ENCODE measurements at places on chromosomes 3 and 15.

- no peak for DNase-seq
Measured at GRCh38 chr3:87958289-87958688, 100.5 kb downstream of the CGGBP1 start.

DNA sequence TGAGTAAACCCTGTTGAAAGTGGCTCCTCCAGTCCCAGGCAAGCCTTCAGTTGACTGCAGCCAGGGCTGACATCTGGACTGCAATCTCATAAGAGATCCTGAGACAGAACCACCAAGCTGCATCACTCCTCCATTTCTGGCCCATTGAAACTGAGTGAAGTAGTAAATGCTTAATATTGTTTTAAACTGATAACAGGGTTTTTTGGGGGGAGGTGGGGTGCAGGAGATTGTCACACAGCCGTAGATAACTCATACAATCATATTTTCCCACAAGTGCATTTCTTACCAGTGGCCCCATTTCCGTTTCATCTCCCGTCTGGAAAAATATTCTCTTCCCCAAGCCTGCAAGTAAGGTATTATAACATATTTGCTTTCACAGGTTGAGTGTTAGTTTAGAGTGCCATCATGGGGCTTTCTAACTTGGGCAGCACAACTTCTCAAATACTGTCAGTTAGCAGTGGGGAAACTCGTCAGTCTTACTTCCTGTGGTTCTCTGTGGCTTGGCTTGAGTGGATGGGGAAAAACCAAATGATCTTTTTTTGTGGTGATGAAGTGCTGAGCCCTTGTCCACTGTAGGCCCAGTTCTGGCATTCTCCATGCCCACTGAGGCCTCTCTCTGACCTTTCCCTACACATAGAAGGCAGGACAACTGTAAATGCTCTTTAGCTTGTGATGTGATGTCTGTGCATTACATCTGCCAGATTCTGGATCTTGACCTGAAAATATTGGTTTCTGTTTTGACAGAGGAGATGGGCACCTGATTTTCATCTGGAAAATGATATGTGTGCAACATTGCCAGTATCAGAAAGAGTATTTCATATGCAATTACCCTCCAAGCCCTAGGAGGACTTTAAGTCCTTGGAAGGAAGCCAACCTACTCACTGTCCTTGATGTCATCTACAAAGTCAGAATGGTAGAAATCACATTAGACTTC is 90.1 kb upstream of the BHLHE40 start:
- peak; percentile 13 for DNase-seq

- DNase-seq: no peak
Measured at GRCh38 chr3:50238549-50239026, 2.6 kb downstream of the GNAI2 start.

DNA sequence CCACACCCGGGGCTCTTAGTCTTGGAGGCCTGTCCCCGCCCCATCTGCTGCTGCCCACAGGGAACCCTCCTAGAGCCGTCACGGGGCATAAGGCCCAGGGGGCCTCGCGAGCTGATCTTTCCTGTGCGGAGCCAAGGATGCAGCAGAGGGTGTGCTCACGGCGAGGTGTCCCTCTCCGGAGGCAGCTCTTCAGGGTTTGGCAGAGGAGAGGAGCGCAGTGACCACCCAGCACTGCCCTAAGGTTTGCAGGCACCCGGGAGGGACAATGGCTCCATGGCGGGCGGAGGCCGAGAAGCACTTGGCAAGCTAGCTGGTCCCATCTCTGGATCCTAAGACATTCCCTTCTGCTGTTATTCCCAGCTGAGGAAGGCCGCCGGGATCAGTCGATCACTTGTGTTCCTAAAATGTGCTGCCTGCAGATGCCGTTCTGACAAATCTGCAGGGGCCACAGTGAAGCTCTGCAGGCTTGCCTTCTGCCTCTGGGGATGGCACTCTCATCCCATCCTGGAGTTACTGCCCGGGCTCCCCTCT is 47.4 kb upstream of the PCSK6 start:
- DNase-seq: no peak

DNA sequence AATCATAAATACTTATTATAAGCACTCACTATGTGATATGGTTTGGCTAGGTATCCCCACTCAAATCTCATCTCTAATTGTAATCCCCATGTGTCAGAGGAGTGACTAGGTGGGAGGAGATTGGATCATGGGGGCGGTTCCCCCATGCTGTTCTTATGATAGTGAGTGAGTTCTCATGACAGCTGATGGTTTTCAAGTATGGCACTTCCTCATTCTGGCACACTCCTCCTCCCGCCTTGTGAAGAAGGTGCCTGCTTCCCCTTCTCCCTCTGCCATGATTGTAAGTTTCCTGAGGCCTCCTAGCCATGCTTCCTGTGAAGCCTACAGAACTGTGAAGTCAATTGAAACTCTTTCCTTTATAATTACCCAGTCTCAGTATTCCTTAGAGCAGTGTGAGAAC is 53.3 kb upstream of the CHMP2B start:
- DNase-seq: no peak

GRCh38 chr15:27985099-27985498 is 114.0 kb downstream of the OCA2 start:
- DNase-seq: no peak

DNA sequence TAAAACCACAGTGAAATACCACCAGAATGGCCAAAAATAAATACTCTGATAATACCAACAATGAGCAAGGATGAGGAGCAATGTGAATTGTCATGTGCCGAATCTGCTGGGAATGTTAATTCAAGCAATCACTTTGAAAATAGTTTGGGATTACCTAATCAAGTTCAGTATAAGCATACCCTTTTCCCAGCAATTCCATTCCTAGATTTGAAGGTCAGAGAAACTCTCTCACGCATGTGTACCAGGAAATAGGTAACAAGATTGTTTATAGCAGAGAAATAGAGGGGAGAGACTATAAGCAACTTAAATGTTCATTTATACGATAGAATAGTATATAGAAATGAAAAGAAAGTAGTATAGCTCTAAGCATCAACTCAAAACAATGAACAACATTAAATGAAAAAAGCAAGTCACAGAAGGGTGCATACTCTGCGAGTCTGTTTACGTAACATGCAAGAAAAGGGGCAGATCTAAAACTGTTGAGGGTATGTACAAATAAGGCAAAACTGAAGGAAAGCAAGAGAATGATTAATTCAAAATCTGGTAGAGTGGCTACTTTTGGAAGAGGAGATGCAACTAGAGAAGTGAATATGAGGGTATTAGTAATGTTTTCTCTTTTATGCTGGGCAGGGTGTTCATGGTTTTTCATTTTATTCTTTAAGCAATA is 27.4 kb downstream of the TMOD3 start:
- no peak for DNase-seq

DNA sequence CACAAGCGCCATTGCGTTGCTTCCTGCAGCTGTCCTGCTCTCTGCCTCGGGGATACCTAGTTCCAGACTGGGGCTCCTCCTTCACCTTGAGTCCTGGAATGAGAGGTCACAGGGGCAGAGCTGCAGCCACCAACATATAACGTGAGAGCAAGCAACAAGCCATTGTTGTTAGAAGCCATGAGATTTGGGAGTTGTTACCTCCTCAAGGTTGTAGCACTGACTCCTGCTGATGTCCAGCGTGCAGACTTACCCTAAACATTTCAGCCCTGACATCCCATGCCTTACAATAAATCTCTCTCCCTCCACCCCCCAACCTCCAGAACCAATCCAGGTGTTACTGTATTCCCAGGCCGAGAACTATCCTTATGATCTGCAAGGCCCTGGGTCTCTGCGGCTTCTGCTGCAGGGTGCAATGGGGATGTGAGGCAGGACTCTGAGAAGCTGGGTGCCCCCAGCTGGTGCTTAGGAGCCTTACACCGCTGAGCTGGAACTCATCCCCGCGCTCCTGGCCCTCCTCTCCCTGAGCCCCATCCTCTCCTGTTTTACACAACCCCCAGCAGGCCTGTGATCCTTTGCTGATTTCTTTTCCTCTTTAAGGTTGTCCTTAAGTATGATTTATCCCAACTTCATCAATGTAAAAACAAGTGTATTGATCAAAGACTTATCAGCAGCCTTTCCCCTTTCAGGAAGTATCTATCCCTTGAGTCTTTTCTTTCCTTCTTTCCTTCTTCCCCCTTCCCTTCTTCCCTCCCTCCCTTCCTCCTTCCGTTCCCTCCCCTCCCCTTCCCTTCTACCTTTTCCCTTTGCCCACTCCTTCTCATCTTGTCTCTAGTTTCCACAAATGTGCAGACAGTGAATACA is 84.2 kb upstream of the ABHD2 start:
- no peak for DNase-seq

- DNase-seq: no peak
Measured at GRCh38 chr3:133512416-133513089, 60.9 kb upstream of the CDV3 start.

DNA sequence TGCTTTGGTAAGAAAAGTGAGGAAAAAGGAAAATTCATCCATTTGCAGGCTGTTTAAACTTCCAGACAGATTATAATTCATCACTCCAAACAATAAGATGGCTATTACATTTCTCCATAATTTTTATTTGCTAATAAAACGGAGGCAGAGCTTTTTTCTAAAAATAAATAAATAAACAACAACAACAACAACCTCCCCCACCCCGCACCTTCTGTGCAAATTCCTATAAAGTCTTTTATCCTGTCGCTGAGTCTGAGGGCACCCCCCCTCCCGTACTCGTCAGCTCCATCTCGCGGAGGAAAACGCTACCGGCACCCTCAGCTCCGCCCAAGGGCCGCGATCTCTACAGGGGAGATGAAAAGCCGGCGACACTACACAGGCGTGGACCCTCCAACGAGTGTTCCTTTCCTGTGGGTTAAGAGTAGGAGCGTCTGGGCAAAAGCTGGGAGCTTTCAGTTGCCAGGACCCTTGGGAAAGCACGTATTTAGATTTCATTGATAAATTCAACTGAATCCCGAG is 1.0 kb upstream of the ATP1B3 start:
- peak; percentile 78 for DNase-seq

DNA sequence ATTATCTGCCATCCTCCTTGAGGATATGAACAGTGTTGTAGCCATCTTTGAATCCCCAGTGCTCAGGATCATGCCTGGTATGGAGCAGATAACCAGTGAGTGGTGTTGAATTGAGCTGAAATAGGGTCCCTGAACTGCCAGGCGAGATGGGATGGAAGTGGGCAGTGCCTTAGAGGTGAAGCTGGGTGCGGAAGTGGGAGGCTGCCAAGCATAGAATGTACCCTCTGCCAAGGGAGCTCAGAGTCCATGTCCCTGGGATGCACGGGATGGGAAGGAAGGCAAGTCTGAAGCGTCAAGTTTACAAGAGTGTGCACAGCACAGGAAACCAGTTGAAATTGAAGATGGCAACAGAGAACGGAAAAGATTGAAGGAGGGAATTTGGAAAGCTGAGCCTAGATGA is 147.0 kb downstream of the CACNA1D start:
- no peak for DNase-seq

DNA sequence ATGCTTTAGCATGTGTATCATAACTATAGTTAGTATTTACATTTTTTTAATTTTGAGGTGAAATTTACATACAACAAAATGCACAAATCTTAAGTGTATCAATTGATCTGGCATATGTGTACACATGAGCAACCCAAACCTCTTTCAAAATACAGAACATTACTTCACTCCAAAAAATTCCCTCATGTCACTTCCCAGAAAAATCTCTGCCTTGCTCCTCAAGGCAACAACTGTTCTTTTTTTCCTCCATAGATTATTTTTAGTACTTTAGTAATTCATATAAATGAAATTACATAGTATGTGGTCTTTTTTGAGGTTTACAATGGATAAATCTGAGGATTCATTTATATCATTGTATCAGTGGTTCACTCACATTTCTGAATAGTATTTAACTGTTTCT is 84.9 kb downstream of the TRIM42 start:
- no peak for DNase-seq

- DNase-seq: no peak
Measured at GRCh38 chr3:146277953-146278631, 27.2 kb upstream of the PLSCR4 start.

DNA sequence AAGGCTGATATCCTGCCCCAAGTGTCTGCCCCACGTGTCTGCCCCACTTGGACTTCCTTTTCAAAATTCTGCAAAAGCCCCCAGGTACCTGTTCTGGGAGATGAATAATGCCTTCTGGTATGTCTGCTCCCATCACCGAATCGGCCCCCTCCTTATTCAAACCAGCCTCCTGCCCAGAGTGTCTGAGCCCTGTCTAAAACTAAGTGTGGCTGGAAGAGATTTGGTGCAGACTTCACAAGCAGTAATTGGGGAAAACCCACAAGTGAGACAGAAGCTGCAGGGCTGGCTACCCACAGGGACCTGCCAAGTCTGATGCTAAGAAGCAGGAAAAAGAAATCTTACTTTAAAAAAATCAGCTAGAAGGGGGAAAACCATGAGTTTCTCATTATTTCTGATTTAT is 85.1 kb downstream of the DUT start:
- DNase-seq: no peak

Measured in CD4-positive, alpha-beta T cell (primary cell).